RPMI7951 (cell line): ENCODE measurements at places on chromosomes 6 and 20. TPM values are rescaled to one million over a fixed set of nuclear protein-coding genes. Genes with fewer than 3 reads are reported as not detected.

The OR12D3 gene
- total RNA-seq, result not detected in 2 replicates

The JAG1 gene
- 3.0 and 3.1 TPM in 2 replicates for total RNA-seq

The SIRPA gene
- 7.0 and 8.5 TPM in 2 replicates for total RNA-seq

The DSP gene
- total RNA-seq, result under 0.01 TPM in 2 replicates

The SLC17A2 gene
- not detected in 2 replicates for total RNA-seq

The HMGCLL1 gene
- not detected in 2 replicates for total RNA-seq

The RSPO4 gene
- total RNA-seq, result 0.20 TPM in 1 of 2 replicates, not detected in the other

The TXLNB gene
- 0.98 and 1.1 TPM in 2 replicates for total RNA-seq

The ATP9A gene
- 18.7 and 19.9 TPM in 2 replicates for total RNA-seq

The PRRT1 gene
- total RNA-seq, result 0.49 TPM in 1 of 2 replicates, not detected in the other

The PSMB9 gene
- 174 and 201 TPM in 2 replicates for total RNA-seq

The ATP6V1G2 gene
- total RNA-seq, result 2.3 and 2.6 TPM in 2 replicates

The DYNLT2 gene
- total RNA-seq, result 1.8 and 2.0 TPM in 2 replicates

The FKBP1C gene
- total RNA-seq, result 1.7 and 3.2 TPM in 2 replicates

The SPTLC3 gene
- total RNA-seq, result 11.4 and 16.6 TPM in 2 replicates

The TSBP1 gene
- not detected in 2 replicates for total RNA-seq

The SERPINB6 gene
- total RNA-seq, result 92.6 and 101 TPM in 2 replicates

The MBOAT1 gene
- 18.3 and 20.5 TPM in 2 replicates for total RNA-seq

The FLRT3 gene
- total RNA-seq, result 1.4 and 1.9 TPM in 2 replicates

The ACTL10 gene
- total RNA-seq, result 0.49 TPM in 1 of 2 replicates, not detected in the other

The SERINC1 gene
- 147 and 172 TPM in 2 replicates for total RNA-seq

The C4A gene
- total RNA-seq, result 0.96 and 1.3 TPM in 2 replicates

The PRSS35 gene
- total RNA-seq, result not detected in 2 replicates

The PHACTR3 gene
- 0.12 and 0.59 TPM in 2 replicates for total RNA-seq

The C2 gene
- total RNA-seq, result not detected in 2 replicates

The NRSN1 gene
- total RNA-seq, result not detected in 2 replicates

The IPCEF1 gene
- total RNA-seq, result under 0.01 and 0.59 TPM in 2 replicates

The ZSCAN16 gene
- 4.2 and 5.9 TPM in 2 replicates for total RNA-seq

The SYCP2 gene
- total RNA-seq, result 6.2 and 10.1 TPM in 2 replicates
